ENCODE measurements at places on chromosomes 5 and 9.

DNA sequence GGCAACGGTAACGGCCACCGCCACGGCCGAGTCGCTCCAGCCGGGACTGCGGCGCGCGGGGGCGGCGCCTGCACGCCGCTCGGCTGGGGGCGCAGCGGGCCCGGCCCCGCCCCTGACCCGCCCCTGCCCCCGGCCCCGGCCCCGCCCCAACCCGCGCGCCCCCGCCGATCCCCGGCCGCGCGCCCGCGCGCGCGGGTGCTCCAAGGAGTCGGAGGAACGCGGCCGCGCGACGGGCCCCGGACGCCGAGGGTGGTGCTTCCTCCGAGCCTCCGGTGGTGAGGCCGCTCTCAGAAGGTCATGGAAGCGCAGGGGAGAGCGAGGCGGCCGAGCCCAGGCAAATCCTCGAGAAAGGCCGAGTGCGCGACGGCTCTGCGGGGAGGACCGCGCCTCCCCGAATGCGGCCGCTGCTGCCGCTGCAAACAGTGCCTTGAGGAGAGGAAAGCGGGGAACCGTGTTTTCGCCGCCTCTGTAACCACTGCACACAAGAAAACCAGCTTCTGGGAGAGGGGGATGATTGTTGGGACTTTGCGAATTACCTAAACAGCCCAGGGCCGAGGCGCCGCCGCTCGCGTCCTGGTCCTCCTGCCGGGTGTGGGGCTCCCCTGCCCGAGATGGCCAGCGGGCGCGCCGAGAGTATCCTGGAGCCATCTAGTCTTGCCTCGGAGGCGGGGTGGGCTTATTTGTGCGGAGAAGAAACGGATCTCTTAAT lies at the start of gene LIFR:
TSS of gene LIFR (minus strand) at position 48 of the 709 bp plus-strand sequence. CDS start 25,999 bp downstream, outside the sequence.
- peak; percentile 81 for DNase-seq

- DNase-seq = no peak
These were observed 605 bp upstream of the DBN1 start for GRCh38 chr5:177474002-177474476.

DNA sequence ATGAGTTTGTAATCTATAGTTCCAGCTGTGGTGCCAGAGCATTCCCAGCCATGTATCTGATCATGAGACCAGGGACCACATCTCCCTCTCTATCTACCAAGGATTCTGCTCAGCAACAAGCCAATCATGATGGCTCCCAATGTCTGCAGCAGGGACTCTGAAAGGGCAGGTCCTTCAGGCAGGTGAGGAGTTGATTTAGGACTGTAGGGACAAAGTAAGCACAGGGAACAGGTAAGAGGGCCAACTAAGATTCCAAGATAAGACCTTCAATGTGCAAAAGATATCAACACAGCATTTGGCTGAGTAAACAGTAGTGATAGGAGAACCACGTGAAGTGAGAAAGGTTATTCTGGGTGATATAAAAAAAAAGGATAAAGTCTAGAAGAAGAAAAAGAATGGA lies 8.5 kb downstream of the XPA start:
- no peak for DNase-seq

- no peak for DNase-seq
These were observed 19.3 kb upstream of the CAMSAP1 start for GRCh38 chr9:135926402-135927194.

GRCh38 chr9:26369093-26369492 lies 523.5 kb downstream of the CAAP1 start:
- no peak for DNase-seq

DNA sequence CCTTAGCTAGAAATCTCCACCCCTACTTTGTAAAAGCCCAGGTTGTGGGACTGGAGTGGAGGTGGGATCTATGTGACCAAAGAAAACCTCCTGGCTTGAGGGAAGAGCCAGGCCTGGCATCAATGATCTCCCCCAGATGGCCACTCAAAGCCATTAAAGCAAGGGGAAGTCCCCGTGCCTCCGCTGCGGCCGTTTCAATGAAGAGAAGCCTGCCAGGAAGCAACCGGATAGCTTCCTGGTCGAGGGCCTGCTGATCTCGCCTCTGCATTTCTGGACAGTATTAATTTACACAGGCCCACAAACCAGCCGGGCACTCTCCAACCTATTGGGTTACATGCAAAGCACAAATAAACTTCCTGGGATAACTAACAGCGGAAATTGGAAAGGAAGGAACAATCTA lies 160.5 kb upstream of the MSX2 start:
- DNase-seq = no peak

- DNase-seq = no peak
These were observed 149.7 kb upstream of the IER5L start for GRCh38 chr9:129327552-129328328.

Measured in globus pallidus (tissue), 1 donor.